ENCODE measurements at places on chromosomes 1 and 21.

DNA sequence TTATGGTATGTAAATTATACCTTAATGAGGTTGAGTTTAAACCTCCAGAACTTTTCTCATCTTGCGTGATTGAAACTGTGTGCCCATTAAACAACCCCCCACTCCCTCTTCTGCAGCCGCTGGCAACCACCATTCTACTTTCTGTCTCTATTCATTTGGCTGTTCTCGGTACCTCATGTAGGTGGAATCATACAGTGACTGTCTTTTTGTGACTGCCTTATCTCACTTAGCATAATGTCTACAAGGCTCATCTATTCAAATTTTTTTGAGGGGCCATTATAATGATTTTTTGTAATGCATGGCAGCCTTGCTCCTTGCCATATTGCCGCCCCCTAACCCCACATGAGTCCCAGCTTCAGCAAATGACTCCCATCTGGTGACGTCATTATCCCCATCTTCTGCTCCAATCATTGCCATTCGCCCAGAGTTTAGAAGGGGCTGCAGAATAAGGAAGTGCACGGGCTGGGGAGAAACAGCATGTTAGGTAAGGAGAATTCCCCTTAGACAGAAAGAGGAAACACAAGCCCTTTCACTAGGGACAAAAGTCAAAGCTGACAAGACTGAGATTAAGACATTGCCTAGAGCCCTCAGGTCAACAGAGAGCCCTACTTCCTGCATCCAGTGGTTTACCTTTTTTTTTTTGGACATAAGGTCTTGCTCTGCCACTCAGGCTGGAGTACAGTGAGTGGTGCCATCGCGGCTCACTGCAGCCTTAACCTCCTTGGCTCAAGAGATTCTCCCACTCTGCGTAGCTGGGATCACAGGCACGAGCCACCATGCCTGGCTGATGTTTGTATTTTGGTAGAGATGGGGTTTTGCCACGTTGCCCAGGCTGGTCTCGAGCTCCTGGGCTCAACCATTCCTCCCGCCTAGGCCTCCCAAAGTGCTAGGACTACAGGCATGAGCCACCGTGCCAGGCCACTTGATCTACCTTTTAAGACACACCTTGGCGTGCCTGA is 78.4 kb upstream of the ERRFI1 start:
- DNase-seq = no peak

DNA sequence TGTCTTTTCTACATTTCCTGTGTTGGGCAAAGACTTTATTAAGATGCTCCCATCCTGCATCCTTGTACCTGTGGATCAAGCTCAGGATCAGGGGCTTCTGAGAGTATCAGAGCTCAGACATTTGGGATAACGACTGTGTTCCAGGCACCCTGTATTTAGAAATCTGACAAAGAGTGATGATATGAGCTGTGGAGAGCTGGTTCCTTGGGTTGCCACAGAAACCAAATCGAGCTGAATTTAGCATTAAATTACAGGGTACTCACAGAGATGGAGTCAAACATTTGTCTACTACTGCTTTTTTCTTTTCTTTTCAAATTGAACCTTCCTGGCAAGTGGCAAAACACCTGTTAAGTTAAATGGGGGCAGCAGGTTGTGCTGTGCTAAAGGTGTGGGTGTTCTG is 110.6 kb downstream of the XCL2 start:
- no peak for DNase-seq

DNA sequence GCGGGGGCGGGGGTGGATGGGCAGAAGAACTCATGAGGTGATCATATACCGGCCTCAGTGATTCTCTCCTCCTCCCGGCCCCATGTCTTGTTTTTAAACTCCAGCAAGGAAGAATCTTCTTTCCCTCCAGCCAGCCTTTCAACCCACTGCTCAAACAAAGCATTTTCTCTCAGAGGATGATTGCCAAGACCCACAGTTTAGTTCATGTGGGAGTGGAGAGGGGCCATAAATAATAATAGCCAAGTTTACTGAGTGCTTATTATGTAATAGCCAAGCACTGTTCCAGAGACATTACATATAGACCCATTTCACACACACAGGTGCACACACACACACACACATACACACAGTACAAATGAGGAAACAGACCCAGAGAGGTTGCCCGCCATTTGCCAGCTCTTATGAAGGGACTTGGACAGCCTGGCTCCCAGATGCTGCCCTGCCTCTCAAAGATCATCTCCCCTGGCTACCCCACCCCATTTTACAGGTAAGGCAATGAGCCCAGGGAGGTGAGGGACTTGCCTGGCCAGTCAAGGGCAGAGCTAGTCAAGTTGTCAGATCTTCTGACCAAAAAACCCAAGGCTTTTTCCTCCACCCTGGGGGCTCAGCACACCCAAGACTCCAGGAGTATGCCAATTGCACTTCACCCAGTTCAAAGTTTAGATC is 18.0 kb upstream of the BCAR3 start:
- no peak for DNase-seq

- no peak for DNase-seq
These were observed 27.7 kb downstream of the PIGP start for GRCh38 chr21:37045149-37045548.

- no peak for DNase-seq
These were observed 22.8 kb downstream of the S100A6 start for GRCh38 chr1:153513023-153513422.

DNA sequence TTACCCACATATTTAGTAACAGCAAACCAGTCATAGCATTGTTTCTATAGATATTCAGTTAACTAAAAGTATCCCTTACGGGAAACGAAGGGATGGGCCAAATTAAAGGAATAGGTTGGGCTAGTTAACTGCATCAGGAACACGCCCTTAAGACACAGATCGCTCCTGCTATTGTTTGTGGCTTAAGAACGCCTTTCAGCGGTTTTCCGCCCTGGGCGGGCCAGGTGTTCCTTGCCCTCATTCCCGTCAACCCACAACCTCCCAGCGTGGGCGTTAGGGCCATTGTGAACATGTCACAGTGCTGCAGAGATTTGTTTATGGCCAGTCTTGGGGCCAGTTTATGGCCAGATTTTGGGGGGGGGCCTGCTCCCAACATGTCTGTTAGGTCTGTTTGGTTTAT is 14.7 kb downstream of the TNFRSF18 start:
- no peak for DNase-seq

GRCh38 chr1:47572731-47573430 is 135.0 kb downstream of the FOXD2 start:
- no peak for DNase-seq

DNA sequence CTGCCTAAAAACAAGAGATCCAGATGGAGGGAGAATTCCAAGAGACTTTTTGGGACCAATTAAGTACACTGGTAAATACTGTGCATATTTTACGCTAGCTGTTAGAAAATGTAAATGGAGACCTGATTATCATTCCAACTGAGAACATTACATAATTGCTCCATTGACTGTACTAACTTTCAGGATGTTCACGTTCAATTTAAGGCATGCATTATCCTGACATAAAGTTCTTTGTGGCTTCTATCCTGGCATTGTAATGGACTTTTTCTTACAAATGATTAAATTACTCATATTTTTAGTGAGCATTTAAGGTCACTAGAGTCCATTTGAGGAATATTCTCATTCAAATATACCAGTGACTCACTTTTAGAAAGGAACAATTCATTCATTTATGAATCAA is 883.3 kb upstream of the TMPRSS15 start:
- no peak for DNase-seq

GRCh38 chr1:207306603-207307002 is 14.9 kb upstream of the CD55 start:
- DNase-seq = no peak

DNA sequence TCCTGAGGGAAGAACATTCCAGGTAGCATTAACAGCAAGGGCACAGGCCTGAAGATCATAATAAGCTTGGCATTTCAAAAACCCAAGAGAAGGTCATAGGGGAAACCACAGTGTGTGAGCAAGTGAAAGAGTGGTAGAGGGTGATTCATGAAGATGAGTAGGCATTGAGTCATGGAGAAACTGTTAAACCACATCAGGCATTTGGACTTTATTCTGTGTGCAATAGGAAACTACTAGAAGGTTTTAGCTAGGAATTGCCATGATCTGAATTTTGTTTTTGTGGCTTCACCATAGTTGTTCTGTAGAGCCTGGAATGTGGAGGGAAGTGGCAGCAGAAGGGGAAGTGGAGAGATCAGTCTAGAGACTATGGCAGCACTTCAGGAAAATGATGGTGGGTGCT is 359.0 kb upstream of the PTBP2 start:
- DNase-seq = no peak

DNA sequence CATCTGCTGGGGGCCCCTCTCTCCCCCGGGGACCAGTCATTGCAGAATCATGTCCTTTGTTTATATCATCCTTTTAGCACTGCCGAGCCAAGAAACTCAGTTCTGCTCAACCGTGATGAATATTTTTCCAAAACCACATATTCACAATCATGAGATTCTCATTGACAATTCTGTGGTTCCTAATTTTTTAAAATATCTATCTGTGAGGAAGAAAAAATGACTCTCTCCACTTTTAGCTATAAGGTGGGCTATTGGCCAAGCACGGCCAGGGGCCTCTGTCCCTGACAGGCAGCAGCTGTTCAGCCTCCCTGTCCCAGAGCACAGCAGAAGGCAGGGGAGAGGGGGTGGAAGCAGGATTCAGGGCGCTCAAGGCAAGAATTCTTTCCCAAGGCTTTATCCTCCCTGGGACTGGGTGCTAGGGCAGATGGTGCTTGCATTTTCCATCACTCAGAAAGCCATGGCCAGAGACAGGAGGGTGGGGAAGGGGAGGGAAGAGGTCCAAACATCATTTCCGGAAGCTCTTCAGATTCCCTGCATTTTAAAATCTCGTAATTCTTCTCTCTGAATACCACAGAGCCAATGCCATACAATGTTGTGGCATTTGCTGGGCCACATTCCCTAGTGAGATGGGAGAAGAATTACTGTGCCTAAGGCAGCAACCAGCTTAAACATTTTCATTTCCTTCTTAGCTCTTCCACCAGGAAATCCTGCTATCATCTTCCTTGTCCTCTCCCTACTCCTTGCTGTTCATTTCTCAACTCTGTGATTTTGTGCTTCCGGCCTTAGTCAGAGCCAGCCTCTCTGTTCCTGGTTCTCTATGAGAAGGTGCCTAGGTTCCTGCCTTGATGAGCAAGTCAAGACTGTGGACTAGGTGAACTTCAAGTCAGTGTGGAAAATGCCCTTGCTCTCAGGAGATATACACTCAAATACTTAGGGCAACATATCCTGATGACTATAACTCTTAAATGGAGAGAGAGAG is 60.3 kb downstream of the KCNJ6 start:
- DNase-seq = no peak

GRCh38 chr1:78121710-78122109 is 75.9 kb downstream of the GIPC2 start:
- no peak for DNase-seq

DNA sequence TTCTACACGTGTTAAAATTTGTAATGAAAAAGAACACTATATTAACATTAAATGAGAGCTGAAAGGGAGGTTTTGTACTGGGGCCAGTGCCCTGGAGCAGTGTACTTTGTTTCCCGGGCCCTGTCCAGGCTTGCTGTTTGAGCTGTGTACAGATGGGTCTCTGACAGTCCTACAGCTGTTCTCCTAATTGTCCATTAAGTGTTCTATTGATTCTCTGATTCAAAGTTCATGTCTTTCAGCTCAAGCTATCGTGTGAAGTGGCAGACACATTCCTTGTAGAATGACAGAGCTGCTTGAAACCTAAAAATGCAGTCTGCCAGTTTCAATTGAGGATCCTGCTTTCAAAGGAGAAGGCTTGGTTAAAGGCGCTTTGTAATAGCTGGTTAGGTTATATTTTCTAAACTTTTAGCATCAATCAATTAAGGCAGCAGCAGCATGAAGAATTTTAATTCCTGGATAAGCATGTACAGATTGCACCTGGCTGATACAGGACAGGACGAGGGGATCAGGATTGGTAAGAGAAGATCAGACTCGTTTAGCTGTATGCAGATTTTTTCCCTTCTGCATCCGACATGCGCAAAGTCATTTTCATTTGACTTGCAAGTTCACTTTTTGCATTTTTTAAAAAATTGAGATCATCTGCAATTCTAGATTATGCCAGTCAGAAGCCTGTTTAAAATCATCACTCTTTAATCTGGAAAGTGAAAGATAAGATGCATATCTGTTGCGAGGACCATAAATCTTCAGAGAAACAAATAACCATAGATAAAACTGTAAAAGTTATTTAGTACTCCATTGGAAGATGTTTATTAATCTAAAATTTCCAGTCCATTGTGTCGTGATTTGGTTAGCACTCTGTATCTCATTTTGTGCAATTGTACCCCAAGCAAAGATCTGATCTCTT is 98.5 kb downstream of the ATG4C start:
- peak; percentile 28 for DNase-seq

GRCh38 chr1:178172939-178173338 is 79.0 kb downstream of the RASAL2 start:
- no peak for DNase-seq

- no peak for DNase-seq
These were observed 2.7 kb downstream of the LRRC71 start for GRCh38 chr1:156922986-156923669.

DNA sequence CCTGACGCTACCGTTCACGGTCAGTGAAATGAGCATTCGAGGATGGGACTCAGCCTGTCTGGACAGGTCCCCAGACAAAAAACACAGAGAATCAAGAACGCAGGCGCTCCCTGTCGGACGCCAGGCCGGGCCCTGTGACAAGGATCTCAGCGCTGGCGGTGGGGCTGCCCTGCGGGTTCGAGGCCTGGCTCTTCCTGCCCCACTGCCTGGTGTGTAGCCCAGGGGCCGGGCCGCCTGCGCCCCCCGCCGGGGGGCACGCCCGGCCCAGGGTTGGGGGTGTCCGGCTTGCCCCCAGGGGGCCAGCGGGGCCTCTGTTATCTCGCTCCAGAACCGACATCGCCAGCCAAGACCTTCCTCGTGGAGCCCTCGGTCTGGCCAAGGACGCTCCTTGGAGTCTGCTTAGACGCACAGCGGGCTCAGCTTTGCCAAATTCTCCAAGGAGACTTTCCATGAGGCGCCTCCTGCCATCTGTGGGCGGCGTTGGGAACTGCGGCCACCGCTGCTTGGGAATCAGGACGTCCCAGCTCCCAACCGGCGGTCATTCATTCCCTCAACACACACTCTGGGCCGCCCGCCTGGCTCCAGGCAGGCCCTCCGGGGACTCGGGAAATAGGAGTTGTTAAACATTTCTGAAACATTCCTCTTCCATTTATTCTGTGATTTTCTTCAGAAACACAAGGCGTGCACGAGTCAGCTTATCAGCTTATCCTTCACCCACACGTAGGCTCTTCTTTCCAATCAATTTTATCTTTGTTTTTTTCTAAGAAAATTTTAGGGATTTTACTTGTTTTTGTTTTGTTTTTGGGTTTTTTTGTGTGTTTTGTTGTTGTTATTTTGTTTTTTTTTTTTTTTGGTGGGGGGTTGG is 11.3 kb upstream of the RIPK4 start:
- peak; percentile 22 for DNase-seq

DNA sequence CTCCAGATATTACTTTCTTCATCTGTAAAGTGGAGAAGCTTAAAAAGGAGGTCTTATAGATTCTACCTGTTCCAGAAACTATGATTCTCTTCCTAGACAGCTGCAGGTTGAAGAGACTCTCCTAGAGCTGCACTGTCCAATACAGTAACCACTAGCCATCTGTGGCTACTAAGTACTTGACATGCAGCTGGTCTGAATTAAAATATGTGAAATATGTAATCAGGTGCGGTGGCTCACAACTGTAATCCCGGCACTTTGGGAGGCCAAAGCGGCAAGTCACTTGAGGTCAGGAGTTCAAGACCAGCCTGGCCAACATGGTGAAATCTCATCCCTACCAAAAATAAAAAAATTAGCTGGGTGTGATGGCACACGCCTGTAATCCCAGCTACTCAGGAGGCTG is 15.8 kb downstream of the APP start:
- no peak for DNase-seq

GRCh38 chr1:10101929-10102328 is 69.2 kb downstream of the UBE4B start:
- DNase-seq = no peak

Data from NCI-H748 treated with DMSO at 0.1 percent for 48 hours (cell line).